Activated naive CD4-positive, alpha-beta T cell treated with Interleukin-2 at 50 U/mL for 16 hours (primary cell): ENCODE measurements at places on chromosomes 7 and 10.

GRCh38 chr10:11159543-11160215 lies 142.0 kb downstream of the CELF2 start:
- DNase-seq: no peak

- no peak for DNase-seq
Measured at GRCh38 chr7:70212281-70212680, 614.0 kb downstream of the AUTS2 start.

DNA sequence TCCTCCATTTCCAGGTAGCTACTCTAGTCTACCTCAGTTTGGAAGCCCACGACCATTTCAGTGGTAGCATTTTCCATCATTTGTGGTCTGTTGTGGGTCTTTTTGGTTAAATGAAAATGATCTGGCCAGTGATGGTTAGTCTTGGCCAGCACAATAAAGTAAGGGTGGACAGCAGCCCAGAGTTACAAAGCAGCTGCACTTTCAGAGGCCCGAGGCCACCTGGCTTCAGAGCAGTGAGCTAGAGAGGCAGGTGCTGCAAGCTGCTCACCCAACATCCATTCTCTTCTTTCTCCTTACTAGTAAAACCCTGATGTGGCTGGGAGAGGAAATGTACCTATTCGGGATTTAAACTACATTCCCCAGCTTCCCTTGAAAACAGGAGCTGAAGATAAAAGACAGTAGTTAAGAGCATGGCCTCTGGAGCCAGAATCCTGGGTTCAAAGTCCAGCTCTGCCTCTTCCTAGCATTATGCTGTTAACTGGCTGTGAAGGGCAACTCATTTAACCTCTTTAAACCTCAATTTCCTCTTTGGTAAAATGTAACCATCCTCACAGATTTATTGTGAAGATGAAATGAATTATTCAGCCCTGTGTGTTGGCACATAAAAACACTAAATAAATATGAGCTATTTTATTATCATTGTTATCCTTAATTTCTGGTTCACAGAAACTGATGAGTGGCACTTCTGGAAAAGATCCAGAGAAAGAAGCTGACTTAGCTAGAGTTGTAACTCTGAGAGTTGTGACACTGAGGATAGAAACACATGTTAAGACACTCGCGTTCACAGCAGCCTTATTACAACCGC lies 517.4 kb downstream of the PARD3 start:
- DNase-seq: no peak

GRCh38 chr7:64876792-64877713 lies 26.0 kb upstream of the ZNF273 start:
- DNase-seq: peak; percentile 63
